Activated T-cell treated with anti-CD3 and anti-CD28 coated beads, Interleukin-2, amount 50 U/mL, for 72 hours (primary cell): ENCODE measurements at places on chromosomes 12 and 14. TPM values are rescaled to one million over a fixed set of nuclear protein-coding genes. Genes with fewer than 3 reads are reported as not detected.

DNA sequence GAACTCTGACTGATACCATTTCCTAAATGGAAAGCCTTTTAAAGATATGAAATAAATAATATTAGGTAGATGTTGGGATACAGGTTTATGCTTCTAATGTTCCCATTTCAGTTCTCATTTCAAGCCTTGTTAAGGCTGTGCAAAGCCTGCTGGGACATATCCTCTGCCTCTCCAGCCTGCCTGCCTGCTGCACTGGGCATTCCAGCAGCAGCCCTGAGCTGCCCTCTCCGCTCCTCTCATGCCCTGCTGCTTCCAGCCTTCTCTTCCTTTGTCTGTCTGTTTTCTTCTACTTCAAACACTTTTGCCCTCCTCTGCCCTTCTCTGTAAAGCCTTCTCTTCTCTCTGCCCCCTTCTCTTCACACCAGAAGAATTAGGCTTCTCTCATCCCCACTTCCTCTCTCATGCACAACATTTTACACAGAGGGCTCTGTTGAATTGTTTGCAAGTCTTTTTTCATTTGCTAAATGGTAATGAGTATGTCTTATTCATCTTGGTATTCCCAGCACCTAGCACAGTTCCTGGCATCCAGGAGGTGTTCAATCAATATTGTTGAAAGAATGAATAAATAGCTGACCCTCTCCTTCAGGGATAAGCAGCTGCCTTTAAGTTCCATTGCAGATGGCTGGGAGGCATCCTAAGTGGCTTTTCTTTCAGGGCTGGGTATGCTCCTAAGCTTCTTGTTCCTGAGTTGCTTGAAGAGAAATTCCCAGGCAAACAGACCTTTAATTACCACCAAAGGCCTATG is 292.3 kb downstream of the TMEM117 start:
- H3K4me1 ChIP-seq, result no peaks in the 10 kb centered on the region
- H3K36me3 ChIP-seq, result peaks cover 4% of the 10 kb centered on the region
- H3K4me3 ChIP-seq, result no peak overlapping the region
- no peak for DNase-seq

GRCh38 chr14:22610931-22611330 is 12.8 kb downstream of the ABHD4 start:
- H3K4me3 ChIP-seq, result no peak overlapping the region
- DNase-seq, result no peak
- H3K27me3 ChIP-seq, result no peaks in the 10 kb centered on the region
- H3K27ac ChIP-seq, result no peak overlapping the region
- H3K4me1 ChIP-seq, result no peaks in the 10 kb centered on the region
- H3K36me3 ChIP-seq, result peaks cover 8% of the 10 kb centered on the region

VRTN gene
- total RNA-seq, result not detected

DNA sequence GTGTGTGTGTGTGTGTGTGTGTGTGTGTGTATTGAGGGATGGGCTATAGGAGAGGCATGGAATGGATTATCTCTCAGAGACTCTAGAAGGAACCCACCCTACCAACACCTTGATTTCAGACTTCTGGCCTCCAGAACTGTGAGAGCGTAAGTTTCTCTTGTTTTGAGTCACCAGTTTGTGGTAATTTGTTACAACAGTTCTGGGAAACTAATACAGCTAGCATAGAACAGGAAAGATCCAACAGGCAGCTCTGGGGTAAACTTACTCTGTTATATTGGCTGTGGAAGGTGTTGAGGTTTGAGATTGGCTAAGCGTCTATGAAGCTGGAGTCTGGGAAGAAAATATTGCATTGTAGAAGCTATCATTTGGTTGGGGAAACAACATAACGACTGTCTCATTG is 334.3 kb downstream of the AACS start:
- H3K36me3 ChIP-seq, result no peaks in the 10 kb centered on the region
- peaks cover 6% of the 10 kb centered on the region for H3K27me3 ChIP-seq
- no peak overlapping the region for H3K4me3 ChIP-seq
- DNase-seq, result no peak
- peak overlapping the region; percentile 20 for H3K27ac ChIP-seq
